ENCODE measurements at places on chromosomes 3 and 15.
A peak's percentile ranks its signal among the peaks of the same experiment; 100 is the strongest.

GRCh38 chr3:164250923-164251322 is 827.4 kb downstream of the SI start:
- no peak overlapping the region for H3K4me3 ChIP-seq
- H3K27ac ChIP-seq = no peak overlapping the region
- H3K27me3 ChIP-seq = no peaks in the 10 kb centered on the region
- H3K4me1 ChIP-seq = no peaks in the 10 kb centered on the region
- no peaks in the 10 kb centered on the region for H3K36me3 ChIP-seq

DNA sequence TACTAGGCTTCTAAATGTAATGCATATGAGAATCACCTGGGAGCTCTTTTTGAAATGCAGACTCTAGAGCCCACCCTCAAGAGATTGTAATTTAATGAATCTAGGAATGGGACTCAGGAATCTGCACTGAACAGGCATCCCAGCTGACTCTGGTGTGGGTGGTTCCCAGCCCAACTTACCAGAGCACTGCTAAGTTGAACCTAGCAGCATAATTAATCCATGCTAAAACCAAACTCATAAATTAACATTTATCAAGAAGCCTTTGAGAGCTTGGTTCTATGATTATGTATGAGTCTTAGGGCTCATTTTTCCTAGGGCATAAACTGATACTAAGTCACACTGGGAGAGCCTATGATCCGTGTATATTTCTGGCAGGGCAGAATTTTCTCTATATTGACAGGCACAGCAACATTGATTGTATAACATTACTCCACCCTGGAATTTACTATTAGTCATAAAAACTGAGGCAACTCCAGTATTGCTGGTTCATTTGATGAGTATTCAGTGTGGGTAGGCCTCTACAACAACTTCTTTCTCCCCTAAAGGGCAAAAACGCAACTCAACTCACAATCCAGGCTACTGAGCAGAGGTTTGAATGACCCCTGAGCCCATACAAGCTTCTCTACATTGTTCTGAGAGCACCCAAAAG is 10.7 kb upstream of the CSTA start:
- DNase-seq = no peak
- H3K27me3 ChIP-seq = peaks cover 22% of the 10 kb centered on the region
- no peak overlapping the region for H3K4me3 ChIP-seq
- H3K36me3 ChIP-seq = peaks cover 2% of the 10 kb centered on the region

- H3K36me3 ChIP-seq = peaks cover 1% of the 10 kb centered on the region
- peak overlapping the region; percentile 65 for H3K27ac ChIP-seq
- no peak for DNase-seq
- H3K27me3 ChIP-seq = no peaks in the 10 kb centered on the region
- H3K4me3 ChIP-seq = peak overlapping the region; percentile 45
- peaks cover 40% of the 10 kb centered on the region for H3K4me1 ChIP-seq
These were observed 68.0 kb downstream of the TRAK1 start for GRCh38 chr3:42159147-42159546.

DNA sequence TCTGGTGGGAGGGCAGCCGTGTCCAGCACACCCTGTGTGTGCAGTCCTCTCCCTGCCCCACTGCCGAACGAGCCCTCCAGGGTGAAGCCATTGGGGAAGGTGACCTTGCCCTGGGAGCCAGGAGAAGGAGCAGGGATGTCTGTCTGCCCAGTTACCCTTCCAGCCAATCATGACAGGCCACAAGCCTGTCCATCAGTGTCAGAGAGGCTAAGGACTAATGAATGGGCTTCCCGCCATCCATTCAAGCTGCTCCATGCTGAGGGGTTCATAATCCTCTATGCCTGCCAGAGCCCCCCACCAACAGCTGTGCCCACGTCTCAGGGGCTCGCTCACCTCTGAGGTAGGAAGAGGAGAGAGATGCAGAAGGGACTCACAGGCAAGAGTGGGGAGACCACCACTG is 15.2 kb downstream of the ALS2CL start:
- H3K27me3 ChIP-seq = no peaks in the 10 kb centered on the region
- H3K27ac ChIP-seq = no peak overlapping the region
- DNase-seq = no peak
- H3K36me3 ChIP-seq = no peaks in the 10 kb centered on the region
- H3K4me3 ChIP-seq = no peak overlapping the region

GRCh38 chr3:191300422-191300821 is 28.8 kb upstream of the CCDC50 start:
- H3K27me3 ChIP-seq = no peaks in the 10 kb centered on the region
- no peak overlapping the region for H3K27ac ChIP-seq
- H3K36me3 ChIP-seq = no peaks in the 10 kb centered on the region
- no peaks in the 10 kb centered on the region for H3K4me1 ChIP-seq

- peaks cover 33% of the 10 kb centered on the region for H3K36me3 ChIP-seq
- DNase-seq = no peak
- H3K4me3 ChIP-seq = no peak overlapping the region
These were observed 133.8 kb upstream of the SLC2A2 start for GRCh38 chr3:171160325-171160724.

- H3K36me3 ChIP-seq = peaks cover 11% of the 10 kb centered on the region
- peak; percentile 89 for DNase-seq
- H3K4me3 ChIP-seq = peak overlapping the region; percentile 77
- H3K4me1 ChIP-seq = peaks cover 88% of the 10 kb centered on the region
These were observed 68.9 kb downstream of the SMAD3 start for GRCh38 chr15:67134067-67134838.

DNA sequence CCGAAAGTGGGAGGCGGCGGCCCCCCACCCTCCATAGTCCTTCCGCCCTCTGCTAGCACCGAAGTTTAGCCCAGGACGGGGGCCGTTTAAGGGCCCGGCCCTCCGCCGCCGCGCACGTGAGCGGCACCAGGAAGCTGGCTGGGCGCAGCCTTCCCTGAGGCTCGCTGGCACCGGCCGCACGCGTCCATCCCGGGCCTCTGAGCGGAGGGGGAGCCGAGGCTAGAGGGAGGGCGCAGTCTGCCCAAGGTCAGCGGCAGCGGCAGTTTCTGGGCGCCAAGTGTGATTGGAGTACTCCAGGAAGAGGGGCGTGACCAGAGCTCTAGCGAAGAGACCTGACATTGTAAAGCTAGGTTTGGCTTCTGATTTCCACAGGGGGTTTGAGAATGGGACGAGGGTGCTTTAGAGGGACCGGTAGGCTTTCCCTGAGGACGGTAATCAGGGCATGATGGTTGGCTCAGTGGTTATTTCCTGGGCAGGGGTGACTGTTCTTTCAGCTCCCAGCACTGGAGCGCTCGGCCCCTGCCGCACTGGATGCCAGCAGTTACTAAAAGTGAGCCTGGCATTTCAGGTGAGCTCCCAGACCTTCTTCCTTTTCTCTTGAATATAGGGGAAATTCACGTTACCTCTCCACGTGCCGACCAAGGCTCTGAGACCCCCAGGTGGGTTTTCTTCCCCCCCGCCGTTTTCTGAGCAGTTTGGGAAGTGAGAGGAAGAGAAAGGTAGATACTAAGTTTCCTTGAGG is 853 bp downstream of the TEX264 start:
- peak overlapping the region; percentile 87 for H3K27ac ChIP-seq
- no peaks in the 10 kb centered on the region for H3K27me3 ChIP-seq
- peak; percentile 78 for DNase-seq
- H3K4me3 ChIP-seq = peak overlapping the region; percentile 89
- peaks cover 69% of the 10 kb centered on the region for H3K4me1 ChIP-seq
- peaks cover 15% of the 10 kb centered on the region for H3K36me3 ChIP-seq

DNA sequence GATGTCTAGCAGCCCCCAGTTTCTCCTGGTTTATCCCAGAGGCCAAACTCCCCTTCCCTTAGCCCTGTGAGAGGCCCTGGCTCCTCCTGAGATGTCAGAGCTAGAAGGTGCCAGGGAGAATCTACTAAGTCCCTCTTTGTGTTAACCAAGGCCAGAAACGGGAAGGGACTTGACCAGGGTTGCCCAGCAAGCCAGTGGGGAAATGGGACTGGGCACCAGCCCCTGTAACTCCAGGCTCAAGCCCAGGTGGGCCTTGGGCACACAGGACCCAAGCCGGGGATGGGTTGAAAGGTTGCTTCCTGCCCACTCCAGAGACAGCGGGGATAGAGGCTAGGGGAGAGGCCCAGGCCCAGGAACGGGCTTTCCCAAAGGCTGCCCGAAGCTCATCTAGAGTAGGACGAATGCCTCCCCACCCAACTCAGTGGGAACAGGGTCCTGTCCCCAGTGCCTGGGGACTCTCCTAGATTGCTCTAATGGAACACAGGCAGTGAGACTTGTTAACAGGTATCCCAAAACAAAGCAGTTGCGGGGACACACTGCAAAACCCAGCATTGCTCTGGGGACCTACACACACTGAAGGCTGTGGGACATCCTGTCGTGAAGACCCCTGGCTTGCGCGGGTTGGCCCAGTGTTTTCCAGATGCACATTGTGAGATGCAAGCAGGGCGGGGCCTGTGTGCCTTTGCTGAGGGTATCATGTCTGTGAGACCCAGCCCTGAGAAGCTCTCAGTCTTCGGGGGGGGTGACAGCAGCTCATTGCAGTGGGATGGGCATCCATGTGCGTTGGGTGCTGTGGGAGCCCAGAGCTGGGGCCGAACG is 12.9 kb upstream of the TXNRD3 start:
- H3K27me3 ChIP-seq = no peaks in the 10 kb centered on the region
- DNase-seq = peak; percentile 27
- H3K27ac ChIP-seq = no peak overlapping the region
- peaks cover 12% of the 10 kb centered on the region for H3K4me1 ChIP-seq

All from activated CD8-positive, alpha-beta memory T cell treated with anti-CD3 and anti-CD28 coated beads, Interleukin-2, amount 10 ng/mL, durations not matched to agents 7 days and 5 days (primary cell).